ENCODE measurements at places on chromosomes 7 and 10.

DNA sequence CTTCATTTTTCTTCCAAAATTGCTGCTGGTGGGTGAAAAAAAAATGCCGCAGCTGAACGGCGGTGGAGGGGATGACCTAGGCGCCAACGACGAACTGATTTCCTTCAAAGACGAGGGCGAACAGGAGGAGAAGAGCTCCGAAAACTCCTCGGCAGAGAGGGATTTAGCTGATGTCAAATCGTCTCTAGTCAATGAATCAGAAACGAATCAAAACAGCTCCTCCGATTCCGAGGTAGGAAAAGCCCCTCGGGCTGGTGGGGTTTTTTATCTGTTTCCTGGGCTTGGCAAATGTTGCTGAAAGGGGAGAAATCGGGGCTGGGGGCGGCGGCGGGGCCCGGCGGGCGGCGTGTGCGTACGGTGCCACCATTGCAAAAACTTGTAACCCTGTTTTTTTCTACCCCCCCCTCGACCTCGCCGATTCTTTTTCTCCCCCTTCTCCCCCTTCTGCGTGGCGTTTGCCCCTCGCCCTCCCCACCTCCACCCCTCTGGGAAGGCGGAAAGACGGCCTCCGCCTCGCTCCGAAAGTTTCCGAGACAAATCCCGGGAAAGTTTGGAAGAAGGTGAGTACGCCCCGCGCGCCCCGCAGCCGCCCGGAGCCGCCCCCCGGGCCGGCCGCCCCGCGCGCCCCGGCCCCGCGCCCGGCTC lies 789 bp downstream of the TCF7L2 start:
- peak; percentile 51 for DNase-seq

DNA sequence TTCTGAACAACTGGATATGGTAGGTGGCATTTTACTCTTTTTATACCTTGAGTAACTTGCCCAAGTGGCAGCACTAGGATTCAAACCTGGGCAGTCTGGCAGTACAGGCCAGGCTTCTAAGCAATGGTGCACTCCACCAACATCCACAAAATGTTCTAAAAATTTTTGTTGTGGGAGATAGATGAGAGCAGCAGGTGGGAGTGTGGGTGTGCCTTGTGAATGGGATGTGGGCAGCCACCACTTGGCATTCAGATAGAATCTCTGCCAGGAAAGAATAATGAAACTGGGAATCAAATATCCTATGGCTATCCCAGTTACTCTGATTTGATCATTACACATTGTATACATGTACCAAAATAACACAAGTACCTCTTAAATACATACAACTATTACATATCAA lies 810.7 kb downstream of the MAGI2 start:
- DNase-seq = no peak

- peak; percentile 91 for DNase-seq
Observed at GRCh38 chr10:48799341-48800006, 114.8 kb downstream of the WDFY4 start.

DNA sequence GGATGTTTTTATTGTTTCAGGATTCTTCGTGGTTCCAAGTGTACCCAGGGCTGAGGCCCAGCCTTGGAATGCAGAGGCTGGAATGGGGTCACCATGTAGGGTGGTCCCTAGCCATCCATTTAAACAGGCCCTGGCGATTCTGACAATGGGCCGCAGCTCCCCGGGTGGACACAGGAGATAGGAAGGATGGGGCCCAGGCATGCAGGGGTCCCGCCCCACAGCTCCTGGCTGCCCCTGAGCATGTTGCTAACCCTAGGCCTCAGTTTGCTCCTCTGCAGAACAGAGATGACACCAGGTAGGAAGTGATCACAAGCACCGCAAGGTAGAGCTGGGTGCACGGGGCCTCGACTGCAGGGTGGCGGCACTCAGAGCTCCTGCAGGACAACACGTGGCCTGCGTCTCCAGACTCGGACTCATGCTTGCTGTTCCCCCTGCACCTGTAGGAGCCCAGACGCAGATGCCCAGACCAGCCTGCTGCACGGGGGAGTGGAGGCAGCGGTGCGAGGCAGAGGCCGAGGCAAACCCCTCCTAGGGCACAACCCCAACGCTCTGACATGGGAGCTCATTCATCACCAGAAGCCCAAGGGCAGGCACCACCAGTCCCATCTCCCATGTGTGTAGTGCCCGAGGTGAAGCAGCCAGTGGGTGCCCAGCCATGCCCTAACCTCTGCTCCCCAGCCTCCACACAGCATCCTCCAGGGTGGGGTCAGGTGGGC lies 25.5 kb downstream of the VIPR2 start:
- DNase-seq = no peak

DNA sequence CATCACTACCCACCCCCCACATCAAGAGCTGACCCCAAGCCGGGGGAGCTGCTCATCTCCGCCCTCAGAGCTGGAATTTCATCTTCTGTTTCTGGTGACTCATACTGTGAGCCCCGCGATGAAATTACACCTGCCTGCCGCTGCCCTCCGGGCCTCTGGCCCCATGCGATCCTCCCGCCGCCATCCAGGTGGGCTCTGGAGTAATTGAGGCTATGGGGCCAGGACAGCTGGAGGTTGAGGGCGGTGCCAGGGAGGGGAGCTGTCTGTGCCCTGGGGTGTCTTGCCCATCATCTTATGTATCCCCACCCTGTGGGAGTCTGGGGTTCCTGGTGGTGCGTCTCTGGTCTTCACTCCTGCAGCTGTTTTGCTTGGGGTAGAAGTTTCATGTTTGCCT lies 9.0 kb downstream of the GTF2IRD1 start:
- no peak for DNase-seq

DNA sequence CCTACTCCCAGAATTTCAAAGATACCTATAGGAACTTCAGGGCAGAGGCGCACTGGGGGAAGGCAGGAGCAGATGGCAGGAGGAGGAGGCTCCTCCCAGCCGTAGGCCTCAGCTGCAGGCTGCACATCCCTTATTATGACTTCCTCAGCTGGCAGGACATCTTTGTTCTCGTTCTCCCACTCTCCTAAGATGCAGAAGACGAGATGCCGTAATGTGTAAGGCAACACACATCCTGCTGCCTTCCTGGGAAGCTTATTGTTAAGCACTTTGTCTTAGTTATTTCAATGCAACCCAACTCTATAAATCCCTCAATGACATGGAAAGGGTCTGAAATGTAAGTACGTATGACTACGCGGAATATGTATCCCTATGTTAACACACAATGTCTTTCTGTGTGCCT lies 599.8 kb upstream of the MGMT start:
- DNase-seq = no peak

- DNase-seq = no peak
Observed at GRCh38 chr10:84397735-84398144, 69.4 kb downstream of the CCSER2 start.

DNA sequence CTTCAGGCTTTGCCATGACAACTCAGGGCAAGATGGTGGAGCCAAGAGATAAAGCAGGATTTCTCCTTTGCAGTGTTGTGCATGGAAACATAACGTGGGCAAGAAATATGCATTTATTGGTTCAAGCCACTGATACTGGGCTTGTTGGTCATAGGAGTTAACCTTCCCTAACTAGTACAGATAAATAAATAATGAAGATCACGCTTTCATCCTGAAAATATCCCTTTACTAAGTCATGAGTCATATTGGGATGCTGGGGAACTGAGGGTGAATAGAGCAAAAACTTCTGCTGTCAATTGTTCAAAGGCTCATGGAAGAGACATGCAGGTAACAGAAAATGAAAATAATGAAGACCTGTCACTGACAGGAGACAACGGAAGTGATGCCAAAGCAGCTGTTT lies 55.5 kb downstream of the TES start:
- no peak for DNase-seq

GRCh38 chr10:93261961-93262610 lies 188.4 kb downstream of the CYP26A1 start:
- DNase-seq = peak; percentile 7

GRCh38 chr10:12235116-12235694 lies 39.2 kb downstream of the CDC123 start:
- DNase-seq = no peak

DNA sequence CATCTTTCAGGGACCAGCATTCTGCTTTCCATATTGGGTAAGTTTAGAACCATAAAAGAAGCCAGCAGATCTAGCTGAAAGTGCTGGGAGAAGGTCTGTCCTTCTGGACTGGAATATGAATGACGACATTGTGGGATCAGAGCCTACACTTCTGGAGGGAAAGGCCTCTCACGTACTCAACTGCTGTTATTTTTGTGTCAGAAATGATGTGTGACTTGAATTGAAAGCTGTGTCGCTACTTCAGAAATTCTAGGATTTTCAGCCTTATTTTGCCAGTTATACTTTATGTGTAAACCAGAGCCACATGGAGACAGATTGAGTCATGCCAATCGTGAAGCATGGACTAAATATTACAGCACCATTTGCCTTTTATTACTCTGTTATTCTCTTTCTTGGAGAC lies 231.0 kb downstream of the KIAA1217 start:
- DNase-seq = no peak

- no peak for DNase-seq
Observed at GRCh38 chr10:66180021-66180420, 745.8 kb upstream of the LRRTM3 start.

DNA sequence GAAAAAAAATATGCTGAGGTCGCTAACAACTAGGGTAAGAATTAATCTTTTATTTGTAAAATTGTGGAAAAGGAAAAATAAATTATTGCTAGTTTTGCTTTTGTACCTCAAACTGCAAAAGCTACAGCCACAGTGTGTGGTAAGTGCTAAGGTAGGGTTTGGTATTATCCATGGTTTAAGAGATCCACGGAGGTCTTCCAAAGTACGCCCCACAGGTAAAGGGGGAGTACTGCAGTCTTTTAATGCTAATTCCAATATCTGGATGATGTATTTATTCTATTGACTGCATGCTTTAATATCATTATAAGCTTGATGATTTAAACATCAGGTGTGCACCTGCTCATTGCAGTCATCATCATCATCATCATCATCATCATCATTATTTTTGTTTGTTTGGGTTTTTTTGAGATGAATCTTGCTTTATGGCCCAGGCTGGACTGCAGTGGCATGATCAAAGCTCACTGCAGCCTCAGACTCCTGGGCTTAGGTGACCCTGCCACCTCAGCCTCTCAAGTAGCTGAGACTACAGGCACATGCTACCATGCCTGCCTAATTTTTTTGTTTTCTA lies 38.4 kb upstream of the BMS1 start:
- no peak for DNase-seq

DNA sequence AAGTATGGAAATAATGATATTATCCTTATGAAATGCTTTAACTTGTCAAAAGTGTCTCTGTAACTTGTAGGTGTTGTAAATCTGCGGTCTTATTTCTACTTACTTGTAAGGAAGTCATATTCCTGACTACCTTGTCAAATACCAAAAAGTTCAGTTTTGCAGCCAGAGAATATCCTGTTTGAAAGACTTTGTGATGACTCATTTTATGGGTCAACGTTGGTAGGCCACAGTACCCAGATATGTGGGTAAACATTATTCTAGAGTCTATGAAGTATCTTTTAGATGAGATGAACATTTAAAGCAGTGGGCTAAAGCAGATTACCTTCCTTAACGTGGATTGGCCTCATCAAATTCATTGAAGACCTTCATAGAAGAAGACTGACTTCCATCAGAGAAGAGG lies 195.3 kb downstream of the PPP1R9A start:
- DNase-seq = no peak

DNA sequence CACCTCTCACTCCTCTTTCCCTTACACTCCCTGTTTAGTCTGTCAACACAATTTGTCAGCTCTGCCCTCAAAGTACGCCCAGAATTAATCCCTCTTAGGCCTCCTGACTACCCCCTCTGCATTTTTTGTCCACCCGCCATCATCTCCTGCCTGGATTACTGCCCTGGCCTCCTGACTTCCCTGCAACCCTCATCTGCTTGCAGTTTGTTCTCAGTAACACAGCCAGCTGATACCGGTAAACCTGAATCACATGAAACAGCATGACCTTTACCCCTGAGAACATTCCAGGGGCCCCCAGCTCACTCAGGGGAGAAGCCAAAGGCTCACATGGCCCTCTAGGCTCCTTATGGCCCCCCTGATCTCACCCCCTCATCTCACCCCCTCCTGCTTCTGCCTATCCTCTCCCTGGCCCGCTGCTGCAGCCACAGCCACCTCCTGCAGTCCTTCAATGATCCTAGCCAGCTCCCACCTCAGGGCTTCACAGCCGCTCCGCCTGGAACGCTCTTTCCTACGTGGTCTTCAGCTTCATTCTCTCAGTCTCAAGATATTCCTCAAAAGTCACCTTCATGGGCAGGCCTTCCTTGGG lies 8.9 kb downstream of the C10orf53 start:
- no peak for DNase-seq

DNA sequence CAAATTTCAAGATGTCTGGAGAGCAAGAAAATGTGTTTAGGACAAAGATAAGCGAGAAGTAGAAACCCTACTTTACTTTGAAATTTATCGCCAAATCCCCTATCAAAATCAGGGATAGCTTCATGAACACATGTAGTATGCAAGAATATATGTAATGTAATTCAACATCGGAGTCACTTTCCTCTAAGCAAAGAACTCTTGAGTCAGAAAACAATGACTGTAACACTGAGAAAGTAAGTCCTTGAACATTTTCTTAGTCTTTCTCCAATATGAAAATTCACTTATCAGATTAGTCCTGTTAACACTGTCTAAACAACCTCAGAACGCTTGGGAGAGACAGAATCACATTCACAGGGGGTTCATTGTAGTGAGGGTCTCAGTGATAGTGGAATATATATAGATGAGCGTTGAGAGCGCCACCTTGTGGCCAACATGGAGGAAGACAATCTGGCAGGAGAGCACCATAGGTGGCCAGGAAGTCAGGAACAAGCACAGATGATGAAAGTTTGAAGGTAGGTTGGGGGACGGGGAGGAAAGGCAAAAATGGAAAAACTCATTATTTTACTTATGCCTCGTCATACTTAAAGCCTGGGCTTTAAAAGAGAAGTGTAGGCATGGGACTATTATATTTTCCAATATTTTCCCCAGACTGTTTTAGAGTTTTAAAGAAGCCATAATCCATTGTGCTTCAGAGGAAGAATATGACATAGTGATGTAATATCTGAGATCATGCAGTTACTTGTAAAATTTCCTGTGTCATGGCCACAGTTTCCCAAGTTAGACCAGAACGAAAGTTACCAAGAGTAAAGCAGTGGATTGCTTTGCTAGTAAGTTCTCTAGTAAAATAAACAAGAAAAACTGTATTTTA lies 115.5 kb upstream of the GNAI1 start:
- peak; percentile 30 for DNase-seq

DNA sequence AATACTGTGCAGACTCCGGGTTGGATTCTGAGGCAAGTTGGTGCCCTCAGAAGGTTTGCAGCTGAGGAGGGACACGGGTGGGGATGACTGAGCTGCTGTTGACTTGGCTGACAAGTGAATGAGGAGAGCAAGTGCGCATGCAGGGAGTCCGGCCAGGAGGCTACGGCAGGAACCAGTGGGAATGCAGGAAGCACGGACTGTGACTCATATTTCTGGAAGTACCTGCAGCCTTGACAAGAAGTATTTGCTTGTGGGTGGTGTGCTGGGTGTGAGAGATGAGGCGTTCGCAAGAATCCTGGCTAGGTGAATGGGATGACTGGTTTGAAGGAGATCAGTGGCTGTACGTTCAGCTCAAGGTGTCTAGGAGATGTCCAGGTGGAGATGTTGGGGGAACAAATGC lies 30.8 kb upstream of the FXYD4 start:
- DNase-seq = no peak

DNA sequence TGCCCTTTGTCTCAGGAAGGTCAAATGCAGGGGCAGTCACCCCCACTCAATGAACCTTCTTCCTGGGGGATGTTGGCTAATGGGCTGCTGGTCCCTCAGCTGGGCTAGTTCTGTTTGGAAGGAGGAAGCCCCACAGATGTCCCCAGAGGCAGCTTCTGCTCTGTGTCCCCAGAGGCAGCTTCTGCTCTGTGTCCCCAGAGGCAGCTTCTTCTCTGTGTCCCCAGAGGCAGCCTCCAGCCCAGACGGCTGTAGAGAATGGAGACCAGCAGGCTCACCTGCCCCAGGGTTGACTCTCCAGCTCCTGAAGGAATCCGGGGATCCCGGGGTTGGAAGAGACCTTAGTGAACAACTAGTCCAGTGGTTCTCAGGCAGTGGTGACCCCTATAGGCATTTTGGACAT lies 62.5 kb upstream of the LEP start:
- DNase-seq = no peak

Measured in inflammatory macrophage treated with lipopolysaccharide for 4 hours (primary cell).